ENCODE measurements at places on chromosomes 11 and 22.
A peak's percentile ranks its signal among the peaks of the same experiment; 100 is the strongest.

DNA sequence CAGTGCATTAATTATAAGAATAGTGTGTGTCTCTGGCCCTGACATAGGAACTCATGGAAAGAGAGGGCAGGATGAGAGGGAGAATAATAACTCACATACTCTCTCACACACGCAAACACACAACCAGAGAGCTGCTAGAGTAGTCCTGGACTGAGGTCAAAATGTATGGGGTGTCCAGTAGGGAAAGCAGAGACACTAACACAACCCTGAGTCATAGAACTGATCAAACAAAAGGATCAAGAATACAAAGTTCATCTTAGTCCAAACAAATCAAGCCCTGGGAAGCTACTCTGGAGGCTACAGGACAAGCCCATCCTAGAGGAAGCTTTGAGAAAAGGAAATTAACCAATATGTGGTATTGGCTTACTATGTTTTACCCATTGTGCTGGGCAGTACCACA lies 178.5 kb upstream of the GUCY1A2 start:
- DNase-seq: no peak

DNA sequence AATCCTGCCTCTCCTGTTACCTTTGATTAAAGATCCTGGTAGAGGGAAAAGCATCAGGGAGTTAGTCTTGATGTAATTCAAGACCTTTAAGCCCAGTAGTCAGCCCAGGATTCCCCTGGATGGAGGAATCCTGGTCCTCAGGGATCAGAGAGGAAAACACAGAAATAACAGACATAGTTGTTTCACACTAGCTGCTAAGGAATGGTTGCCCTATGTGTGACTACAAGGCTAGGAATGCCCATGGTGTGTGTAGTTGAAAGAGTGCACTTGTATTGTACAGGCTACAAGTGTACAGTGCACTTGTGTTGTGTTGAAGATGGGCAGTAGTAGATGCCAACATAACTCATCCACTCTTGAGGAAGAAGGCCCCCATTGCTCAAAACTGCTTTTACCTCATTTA lies 226.8 kb downstream of the AASDHPPT start:
- no peak for DNase-seq

DNA sequence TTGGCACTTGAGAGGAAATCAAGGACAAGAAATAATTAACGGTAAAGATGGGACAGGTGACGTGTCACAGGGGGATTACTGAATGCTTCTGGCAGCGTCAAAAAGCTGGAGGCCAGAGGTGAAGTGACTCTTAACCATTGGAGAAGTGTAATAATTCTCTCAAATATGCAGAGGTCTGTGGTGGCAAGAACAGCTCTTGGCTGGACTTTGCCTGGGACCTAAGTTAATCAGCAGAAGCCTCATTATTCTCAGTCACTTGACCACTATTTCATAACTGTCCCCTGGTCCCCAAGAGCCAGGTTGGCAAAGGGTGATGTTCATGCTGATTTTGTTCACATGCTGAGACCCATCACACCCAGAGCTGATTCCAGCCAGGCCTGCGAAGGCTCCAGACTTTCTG lies 72.9 kb downstream of the TIMP3 start:
- no peak for DNase-seq

GRCh38 chr11:69992943-69993694 lies 85.0 kb upstream of the ANO1 start:
- no peak for DNase-seq

- DNase-seq: no peak
These were observed 29.8 kb upstream of the TMEM135 start for GRCh38 chr11:87007963-87008362.

GRCh38 chr11:36292311-36292722 lies 3.1 kb upstream of the COMMD9 start:
- peak; percentile 22 for DNase-seq

- DNase-seq: no peak
These were observed 45.4 kb upstream of the CCDC188 start for GRCh38 chr22:20196094-20196842.

GRCh38 chr22:47918276-47918921 lies 1155.9 kb downstream of the TBC1D22A start:
- DNase-seq: peak; percentile 51

DNA sequence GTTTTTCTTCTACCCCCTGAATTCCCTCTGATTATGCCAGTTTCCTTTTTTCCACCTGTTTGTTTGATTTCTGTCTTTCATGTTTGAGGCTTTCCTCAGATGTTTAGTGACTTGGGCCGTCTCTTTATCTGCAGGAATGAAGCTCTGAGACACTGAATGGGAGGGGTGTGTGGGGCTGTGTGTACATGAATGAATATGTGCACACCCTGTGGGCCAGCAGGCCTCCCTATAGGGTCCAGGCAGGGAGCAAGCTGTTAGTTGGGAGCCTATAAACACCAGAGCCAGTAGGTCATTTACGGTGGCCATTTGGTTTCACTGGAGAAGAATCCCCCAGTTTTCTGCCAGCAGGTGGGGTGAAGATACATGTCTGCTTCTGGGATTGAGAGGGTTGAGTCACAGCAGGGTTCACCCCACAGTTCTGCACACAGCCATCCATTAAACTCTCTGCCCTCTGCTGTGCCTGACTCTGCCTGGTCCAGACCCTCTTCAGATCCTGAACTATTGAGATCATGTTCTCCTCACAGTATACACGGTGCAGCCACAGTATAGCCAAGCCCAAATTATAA lies 34.8 kb downstream of the BARX2 start:
- DNase-seq: peak; percentile 13

GRCh38 chr11:122656631-122657101 lies 1.1 kb downstream of the UBASH3B start:
- peak; percentile 54 for DNase-seq

DNA sequence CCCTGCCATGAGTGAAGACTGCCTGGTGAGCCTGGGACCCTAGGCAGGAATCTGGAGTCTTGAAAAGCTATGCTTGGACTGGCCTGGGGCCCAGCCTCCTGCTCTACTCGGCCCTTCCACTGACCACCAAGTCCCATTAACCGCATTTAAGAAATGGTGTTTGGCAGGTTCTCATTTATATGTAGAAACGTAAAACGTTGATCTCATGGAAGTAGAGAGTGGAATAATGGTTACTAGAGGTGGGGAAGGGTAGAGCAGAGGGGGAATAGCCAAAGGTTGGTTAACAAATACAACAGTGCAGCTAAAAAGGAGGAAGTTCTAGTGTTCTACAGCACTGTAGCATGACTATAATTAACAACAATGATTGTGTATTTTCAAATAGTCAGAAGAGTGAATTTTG lies 72.9 kb upstream of the EED start:
- no peak for DNase-seq

DNA sequence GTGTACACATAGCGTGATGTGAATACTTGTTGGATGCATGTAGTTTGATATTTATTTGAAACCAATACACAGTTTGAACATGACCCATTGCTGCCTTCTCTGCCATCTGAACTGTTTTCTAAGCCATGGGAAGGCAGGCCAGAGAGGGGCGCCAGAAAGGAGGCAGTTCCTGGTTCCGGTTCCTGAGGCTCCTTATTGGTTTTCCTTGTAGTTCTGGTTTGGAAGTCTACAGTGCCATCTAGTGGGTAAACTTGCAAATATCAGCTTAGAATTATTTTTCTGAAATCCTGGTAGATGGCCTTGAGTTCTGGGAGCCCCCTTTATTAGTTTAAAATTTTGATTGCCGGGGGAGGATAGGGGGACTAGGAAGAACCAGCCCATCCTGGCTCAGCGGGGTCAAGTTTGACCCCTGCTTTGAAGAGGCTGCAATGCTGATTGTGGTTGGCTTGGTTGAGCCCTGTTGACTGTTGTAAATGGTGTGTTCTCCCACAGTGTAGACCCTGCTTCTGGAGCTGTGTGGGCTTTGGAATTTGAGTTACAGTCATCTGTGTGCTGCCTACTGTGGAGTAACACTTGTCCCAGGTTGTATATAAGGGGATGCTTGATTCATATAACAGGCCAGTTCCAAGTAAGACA lies 48.4 kb downstream of the GRAMD1B start:
- peak; percentile 38 for DNase-seq

DNA sequence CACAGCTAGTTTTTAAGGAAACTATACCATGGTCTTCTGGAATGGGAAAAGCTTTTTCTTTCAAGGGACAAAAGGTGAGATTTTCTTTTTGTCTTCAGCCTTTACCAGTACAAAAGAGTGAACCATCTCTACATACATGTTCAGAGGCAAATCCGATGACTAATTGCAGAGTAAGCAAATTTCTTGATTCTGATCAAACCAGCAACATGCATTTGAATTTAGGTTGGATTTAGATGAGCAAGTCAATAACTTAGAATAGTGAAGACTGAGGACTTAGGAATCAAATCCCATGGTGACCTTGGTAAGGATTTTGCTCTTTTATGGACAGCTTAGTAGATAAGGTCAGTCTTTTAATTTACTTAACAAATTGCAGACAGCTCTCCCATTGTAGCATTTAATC lies 65.9 kb upstream of the BLID start:
- DNase-seq: no peak

DNA sequence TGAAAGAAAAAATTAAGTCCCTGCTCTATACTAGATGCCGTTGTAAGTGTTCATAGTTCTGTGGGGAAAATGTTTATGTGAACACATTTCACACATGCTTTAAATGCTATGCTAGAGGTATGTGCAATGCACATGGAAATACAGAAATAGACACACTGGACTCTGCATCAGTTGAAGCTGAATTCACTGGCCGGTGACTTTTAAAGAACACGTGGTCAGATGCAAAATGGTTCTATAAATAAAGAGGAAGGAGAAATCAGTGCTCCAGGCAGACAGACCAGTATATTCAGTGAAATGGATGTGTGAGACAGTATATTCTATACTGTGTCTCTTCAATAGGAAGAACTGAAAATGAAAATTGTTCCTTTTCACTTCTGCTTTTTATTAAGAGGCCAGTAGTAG lies 29.9 kb downstream of the TRPC6 start:
- no peak for DNase-seq

- DNase-seq: no peak
These were observed 2.0 kb upstream of the RRAS2 start for GRCh38 chr11:14360976-14361375.

GRCh38 chr11:25163421-25163820 lies 666.6 kb downstream of the LUZP2 start:
- DNase-seq: no peak

DNA sequence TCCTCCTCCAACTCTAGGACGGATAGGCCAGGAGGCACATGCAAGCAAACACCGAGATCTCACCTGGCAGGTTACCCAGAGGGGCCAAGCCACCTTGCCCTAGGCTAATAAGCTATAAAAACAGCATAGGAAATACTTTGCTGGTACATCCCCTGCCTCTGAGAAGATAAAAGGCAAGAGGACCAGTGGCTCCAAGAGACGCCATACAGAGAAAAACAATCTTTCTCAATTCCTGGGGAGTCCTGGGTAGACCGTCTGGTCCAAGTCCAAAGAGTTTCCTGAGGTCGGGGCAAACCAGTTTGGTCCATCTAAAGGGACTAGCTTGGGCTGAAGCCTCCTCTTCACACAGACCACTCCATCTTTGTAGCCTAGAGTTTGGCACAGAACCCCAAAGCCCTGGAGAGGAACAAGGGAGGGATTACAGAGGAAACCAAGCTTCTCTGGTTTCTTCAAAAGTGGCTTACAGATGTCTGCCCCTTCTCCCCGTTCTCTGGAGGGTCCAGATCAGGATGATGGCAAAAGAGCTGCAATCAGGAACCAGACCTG lies 40.4 kb downstream of the NUMA1 start:
- peak; percentile 14 for DNase-seq

DNA sequence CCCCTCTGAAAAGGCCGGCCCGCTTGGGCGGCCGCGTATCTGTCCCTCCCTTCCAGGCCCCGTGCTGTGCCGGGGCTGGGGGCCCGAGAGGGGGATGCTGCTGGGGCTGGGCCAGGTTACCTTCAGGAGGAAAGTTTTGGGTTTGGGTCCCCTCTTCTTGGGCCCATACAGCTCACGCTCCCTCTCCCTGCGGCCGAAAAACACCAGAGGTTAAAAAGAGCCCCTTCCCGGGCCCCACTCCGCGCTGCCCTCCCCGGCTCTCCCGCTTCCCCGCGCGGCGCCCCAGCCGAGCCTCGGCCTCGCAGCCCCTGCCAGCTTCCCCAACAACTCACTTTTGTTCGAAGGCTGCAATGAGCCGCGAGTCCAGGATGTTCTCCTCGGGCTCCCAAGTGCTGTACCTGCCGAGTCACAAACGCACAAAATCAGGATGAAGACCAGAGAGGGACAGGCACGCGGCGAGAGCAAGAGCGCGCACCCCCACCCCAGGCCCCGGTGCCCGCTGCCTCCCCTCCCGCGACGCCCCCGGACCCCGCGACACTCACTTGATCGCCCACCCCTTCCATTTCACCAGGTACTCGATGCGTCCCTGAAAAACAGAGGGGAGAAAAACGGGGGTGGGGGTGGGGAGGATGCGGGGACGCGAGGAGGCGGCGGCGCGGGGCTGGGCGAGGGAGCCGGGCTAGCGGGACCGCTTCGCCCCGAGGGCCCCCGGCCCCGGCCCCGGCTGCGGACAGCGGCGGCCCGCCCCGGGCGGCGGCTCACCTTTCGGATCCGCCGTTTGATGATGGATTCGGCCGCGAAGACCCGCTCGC lies 450 bp downstream of the CBX6 start:
- DNase-seq: peak; percentile 45

- no peak for DNase-seq
These were observed 36.8 kb upstream of the APOA1 start for GRCh38 chr11:116874251-116874650.

- no peak for DNase-seq
These were observed 72.7 kb downstream of the IGLL5 start for GRCh38 chr22:22960307-22960706.

DNA sequence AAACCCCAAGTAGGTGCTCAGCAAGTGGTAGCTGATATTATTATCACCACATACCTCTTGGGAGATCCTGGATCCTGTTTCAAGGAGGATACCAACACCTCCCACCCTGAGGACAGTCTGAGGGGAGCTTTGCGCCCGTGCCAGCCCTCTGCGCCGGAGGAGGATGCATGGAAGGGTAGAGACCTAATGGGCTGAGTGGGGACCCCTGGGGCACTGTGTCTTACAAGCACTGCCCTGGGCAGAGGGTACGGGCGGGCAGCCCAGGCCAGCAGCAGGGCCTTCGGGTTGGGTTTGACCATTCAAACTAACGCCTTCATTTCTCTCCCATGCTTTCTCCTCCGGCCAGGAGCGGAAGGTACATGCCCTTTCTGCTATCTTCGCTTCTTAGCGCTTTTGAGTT lies 26.3 kb downstream of the MYBPC3 start:
- DNase-seq: no peak

DNA sequence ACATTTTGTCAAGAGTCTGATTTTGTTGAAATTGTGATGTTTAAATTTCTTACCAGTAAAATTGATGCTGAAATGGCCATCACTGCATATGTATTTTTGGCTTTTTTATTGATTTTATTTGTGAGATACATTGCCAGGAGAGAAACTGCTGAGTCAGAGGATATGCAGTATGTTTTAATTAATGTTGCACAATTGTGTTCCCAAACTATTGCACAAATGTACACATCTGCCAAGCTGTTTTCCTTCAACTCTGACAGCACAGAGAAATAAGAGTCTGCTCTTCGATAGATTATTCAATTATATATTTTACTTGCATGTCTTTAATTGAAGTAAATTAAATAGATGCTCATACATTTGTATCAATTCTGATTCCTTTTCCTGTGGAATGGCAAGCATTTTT lies 640.2 kb upstream of the LUZP2 start:
- no peak for DNase-seq

- DNase-seq: no peak
These were observed 31.6 kb downstream of the IL10RA start for GRCh38 chr11:118017631-118018315.

- DNase-seq: no peak
These were observed 31.4 kb downstream of the MOB2 start for GRCh38 chr11:1455032-1455762.

All from activated CD4-positive, alpha-beta memory T cell treated with anti-CD3 and anti-CD28 coated beads for 36 hours (primary cell).